Lung (tissue), 17 donors: ENCODE measurements at places on chromosomes 4 and X. TPM values are rescaled to one million over a fixed set of nuclear protein-coding genes. Genes with fewer than 3 reads are reported as not detected.

The CFP gene
- 11.3 TPM for total RNA-seq

DNA sequence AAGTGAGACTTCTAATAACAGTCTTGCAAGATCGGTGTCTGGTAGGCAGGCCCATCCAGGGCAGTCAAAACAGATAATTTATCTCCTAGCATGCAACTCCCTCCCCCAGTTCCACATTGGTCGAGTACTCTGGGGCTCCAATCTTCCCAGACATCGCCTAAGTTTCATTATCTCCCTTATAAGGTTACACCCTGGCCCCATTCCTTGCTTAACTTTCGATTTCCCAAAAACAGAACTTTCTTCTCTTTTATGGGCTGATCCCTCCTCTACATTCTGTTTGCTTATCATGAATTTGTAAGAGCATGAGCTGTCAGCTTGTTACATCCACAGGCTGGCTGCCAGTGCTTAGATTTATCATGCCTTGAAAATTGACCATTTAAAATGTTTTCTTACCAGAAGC is 471.3 kb downstream of the TECRL start:
- no peaks in the 10 kb centered on the region for H3K4me1 ChIP-seq
- DNase-seq, result peak; percentile 30
- H3K27ac ChIP-seq, result no peak overlapping the region

DNA sequence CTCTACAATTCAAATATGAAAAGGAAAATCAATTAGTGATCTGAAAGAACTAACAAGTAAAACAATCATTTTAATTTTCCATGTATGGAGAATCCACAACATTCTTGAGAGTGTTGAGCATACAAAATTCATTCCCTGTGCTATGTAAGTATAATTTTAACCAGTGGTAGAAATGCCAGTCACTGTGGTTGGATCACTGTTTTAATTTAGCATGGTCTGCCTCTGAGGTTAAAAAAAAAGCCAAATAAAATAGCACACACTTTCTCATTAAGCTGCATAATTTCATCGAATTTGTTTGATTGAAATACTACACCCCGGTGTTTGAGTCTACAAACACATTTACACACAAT is 185.5 kb upstream of the STS start:
- no peaks in the 10 kb centered on the region for H3K27me3 ChIP-seq
- no peaks in the 10 kb centered on the region for H3K4me1 ChIP-seq
- no peak for DNase-seq

GRCh38 chrX:7709845-7710244 is 133.1 kb upstream of the VCX start:
- H3K36me3 ChIP-seq, result no peaks in the 10 kb centered on the region
- no peak overlapping the region for H3K4me3 ChIP-seq
- DNase-seq, result peak; percentile 2
- H3K27me3 ChIP-seq, result peaks cover 55% of the 10 kb centered on the region

DNA sequence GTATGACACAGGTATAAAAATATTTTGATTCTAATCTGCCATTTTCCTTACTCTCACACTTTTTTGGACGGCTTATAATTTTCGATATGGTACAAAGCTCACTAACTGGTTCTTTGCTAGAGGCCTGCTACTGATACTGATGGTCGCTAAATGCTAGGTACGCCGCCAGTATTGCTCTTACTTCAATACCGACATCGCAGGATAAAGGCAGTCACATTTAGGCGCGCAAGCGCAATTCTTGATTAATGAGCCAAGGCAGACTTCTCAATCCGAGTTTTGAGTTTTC is 557 bp upstream of the USP38 start:
- DNase-seq, result no peak
- peak overlapping the region; percentile 96 for H3K27ac ChIP-seq
- H3K36me3 ChIP-seq, result no peaks in the 10 kb centered on the region
- no peaks in the 10 kb centered on the region for H3K4me1 ChIP-seq

The SULT1B1 gene
- 4.7 TPM for total RNA-seq

- H3K4me1 ChIP-seq, result no peaks in the 10 kb centered on the region
- H3K4me3 ChIP-seq, result no peak overlapping the region
- H3K27me3 ChIP-seq, result no peaks in the 10 kb centered on the region
- no peak overlapping the region for H3K27ac ChIP-seq
- DNase-seq, result peak; percentile 50
- H3K36me3 ChIP-seq, result no peaks in the 10 kb centered on the region
These were observed 626.6 kb downstream of the MID1IP1 start for GRCh38 chrX:39427906-39428305.
